CD4-positive, alpha-beta T cell treated with Interleukin-15 for 4 hours (primary cell): ENCODE measurements at places on chromosomes 11 and 22.
A peak's percentile ranks its signal among the peaks of the same experiment; 100 is the strongest.

DNA sequence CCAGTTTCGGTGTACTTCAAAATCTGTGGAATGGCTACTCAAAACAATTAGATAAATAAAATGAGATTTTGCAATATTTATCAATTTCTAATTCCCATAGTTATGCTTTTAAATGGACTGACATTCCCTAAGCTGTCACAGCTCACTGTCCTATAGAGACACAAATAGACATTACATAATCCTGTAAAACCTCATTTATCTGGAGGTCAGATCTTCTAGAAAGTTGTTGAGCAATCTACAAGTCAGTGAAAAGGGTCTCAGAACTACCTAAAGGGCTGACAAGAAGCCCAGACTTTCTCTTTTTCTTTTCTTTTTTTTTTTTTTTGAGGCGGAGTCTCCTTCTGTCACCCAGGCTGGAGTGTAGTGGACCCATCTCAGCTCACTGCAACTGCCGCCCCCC is 12.0 kb downstream of the ALG8 start:
- DNase-seq: no peak

- no peak for DNase-seq
Measured at GRCh38 chr11:76683161-76684095, 12.9 kb upstream of the LRRC32 start.

DNA sequence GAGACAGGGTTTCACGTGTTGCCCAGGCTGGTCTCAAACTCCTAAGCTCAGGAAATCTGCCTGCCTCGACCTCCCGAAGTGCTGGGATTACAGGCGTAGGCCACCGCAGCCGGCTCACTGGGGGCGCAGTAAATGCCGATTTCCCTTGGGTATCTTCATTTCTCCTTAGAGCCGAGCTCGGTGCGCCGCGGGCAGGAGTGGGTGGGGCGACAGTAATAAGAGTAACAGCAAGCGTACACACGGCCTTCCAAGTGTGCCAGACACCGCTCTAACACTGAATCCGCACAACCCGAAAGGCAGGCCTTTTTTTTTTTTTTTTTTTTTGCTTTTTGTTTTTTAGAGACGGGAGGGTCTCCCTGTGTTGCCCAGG is 500 bp upstream of the ADSL start:
- no peak for DNase-seq

DNA sequence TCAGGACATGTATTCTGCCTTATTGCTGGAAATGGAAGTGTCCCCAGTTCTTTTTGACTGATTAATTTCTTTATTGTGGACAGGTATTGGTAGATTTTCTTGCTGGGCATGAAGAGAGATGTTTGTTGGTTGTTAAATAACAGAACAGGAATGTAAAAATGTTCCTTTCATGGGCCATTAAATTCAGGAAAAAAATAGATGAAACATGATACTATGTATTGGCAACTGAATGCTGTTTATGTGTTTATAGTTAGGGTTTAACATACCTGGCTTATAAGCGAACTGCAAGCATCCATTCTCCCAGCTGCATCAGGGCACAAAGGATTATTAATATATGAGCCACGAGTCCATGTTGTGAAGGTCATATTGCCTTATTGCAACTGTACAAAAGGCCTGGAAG is 368.5 kb downstream of the NELL1 start:
- no peak for DNase-seq

- DNase-seq: no peak
Measured at GRCh38 chr11:62150887-62151736, 27.3 kb downstream of the INCENP start.

- no peak for DNase-seq
Measured at GRCh38 chr11:78332174-78332866, 85.3 kb downstream of the GAB2 start.

- DNase-seq: no peak
Measured at GRCh38 chr11:12282676-12283075, 94.7 kb upstream of the PARVA start.

DNA sequence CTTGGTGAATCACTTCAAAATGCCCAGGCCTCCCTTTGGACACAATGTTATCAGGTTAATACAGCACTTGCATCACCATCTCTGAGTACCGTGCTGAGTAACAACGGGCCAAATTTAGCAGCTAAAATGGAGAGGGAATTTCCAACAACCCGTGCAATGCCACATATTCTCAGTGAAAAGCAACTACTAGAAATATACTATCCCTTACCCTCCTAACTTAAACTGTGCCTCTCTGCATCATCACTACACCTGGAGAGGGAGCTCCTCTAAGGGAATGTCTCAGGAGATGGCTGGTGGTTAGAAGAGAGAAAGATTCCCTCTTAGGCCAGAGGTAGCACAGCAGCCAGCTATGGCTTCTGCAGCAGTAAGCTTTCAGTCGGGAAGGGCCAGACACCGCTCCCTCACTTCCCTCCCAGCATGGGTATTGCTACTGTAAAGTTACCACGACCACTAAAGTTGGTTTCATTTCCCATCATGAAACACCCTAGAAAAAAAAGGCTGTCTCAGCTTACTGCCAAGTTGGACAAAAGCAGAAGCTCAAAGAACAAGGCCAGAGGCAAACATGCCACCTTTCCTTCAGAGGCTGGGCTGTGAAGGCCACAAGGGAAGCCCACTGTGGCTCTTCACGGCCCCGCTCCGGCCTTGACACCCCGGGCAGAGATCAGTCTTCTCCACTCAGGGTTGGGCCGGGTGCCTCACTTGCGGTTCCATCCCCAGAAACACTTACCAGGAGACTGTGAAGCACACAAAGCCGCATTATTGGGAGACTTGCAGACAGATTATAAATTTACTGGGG is 3.9 kb downstream of the MAML2 start:
- peak; percentile 49 for DNase-seq

DNA sequence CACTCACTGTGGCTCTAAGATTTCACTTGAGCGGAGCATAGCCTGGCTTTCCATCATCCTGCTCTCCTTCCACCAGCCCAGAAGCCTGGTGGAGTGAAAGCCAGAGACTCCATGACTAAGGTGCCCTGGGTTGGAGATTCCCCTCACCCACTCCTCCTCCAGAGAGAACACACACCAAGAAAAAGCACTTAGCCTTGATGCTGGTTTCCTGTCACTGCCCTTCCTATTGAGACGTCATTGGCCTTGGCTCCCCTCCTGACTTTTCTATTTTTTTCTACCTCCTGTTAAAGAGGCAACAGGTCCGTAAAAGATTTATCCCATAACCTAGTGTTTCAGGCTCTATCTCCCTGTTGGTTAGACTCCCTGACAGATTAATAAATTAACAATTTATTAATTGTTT is 38.5 kb upstream of the APLNR start:
- DNase-seq: no peak

DNA sequence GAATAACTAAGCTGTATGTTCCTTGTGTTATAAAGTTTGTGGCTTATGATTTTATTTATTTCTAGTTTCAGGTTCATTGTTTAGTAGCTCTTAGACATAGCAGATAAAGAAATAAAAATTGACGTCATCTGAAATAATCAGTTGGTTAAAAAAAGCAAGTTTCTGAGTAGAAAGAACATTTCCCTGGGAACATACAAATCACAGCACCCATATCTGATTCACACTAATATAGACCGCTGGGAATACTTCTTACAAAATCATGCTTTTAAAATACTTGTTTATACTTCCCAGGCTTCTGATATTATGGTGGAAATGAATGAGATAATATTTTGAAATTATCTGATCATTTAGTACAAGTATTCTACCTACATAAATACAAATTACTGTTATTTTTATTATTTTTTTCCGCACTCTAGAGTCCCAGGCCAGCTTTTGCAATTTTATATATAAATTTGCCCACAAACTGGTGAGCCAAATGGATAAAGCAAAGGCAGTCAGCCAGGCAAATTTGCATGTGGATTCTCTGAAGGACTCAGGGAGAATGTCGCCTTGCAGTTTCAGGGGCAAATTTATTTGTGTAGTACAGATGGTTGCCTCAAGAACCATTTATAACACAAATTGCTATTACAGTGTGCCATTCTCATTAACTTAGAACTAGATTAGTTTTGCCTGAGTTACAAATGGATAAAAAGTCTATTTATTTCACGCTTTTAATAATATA is 62.9 kb upstream of the SC5D start:
- DNase-seq: no peak

DNA sequence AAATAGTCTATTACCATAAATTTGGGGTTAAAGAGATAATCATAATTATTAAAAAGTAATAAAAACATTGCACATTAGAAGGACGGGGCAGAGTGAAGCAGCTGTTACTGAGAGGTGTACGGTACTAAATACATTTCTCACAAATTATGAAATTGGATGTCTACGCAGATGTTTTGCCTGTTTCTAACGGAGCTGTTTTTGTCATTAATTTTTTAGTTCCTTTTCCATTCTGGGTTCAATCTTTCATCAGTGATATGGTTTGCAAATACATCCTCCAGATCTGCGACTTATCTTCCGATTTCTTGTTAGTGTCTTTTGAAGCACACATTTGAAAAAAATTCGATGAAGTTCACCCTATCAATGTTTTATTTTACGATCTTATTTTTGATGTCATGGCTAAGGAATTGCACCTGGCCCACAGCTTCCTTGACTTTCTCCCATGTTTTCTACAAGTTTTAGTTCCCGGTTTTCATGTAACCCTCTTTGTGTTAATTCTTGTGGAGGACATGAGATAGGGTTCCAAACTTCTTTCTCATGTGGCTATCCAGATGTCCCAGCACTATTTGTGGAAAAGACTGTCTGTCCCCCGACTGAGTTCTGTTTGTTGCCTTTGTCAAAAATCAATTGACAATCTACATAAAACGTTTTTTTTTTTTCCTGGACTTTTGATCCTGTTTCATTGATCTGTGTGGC is 21.3 kb upstream of the KRTAP5-6 start:
- no peak for DNase-seq

GRCh38 chr11:13434247-13435205 is 28.5 kb downstream of the BTBD10 start:
- DNase-seq: no peak

DNA sequence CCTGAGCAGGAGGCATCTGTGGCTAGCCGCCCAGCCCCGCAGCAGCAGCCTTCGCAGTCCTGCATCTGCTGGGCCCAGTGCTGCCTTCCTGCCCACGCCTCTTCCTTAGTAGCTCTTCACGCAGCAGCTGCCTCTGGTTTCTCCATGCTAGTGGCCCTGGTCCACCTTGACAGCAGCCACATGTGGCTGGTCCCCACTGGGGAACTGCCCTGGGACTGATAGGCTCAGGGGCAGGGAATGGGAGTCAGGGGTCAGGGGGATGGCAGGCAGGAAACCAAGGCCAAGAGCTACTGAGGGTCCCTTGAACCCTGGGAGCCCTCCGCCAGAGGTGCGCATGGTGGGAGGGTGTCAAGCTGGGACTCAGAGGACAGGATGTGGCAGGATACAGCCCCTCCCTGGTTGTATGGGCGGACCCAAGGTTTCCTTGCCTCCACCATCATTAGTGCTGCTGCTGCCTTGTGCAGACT is 99.4 kb upstream of the PITPNB start:
- DNase-seq: no peak

- no peak for DNase-seq
Measured at GRCh38 chr11:116862185-116862584, 24.8 kb upstream of the APOA1 start.

DNA sequence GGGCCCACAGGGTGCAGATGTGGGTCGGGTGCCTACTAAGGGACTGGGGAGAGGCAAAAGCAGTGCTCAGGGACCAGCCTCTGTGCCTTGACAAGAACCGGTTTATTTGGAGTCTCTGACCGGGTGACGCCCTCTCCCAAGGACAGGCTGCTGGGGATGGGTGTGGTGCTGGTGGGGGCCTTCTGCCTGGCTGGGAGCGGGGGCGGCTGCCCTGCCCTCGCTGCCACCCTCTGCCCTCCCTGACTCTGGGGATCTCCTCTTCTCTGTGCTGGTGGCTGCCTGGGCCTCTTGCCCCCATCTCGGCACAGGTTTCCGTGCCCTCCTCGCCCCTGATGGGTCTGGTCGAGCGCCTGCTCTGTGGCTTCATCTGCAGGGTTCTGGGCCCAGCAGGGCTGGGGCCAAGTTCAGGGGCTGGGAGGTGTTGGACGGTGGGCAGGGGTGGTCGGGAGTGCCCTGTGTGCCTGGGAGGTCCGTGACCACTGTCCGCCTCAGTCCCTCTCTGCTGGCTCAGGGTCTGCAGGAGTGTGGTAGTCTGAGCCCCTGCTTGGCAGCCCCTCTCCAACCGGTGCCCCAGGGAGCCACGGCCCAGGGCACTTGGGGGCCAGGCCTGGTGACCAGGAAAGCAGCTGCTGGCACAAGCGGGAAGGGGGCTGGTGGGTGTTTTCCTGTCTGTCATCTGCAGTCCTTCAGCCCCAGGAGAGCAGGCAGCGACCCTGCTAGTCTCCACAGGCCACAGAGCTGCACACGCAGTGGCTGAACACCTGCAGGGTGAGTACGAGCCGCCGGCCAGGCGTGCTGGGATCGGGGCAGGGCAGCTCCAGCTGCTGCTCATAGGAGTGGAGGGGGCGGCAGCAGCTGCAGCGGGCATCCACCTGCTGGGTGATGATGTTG is 23.5 kb downstream of the MUC6 start:
- DNase-seq: no peak

DNA sequence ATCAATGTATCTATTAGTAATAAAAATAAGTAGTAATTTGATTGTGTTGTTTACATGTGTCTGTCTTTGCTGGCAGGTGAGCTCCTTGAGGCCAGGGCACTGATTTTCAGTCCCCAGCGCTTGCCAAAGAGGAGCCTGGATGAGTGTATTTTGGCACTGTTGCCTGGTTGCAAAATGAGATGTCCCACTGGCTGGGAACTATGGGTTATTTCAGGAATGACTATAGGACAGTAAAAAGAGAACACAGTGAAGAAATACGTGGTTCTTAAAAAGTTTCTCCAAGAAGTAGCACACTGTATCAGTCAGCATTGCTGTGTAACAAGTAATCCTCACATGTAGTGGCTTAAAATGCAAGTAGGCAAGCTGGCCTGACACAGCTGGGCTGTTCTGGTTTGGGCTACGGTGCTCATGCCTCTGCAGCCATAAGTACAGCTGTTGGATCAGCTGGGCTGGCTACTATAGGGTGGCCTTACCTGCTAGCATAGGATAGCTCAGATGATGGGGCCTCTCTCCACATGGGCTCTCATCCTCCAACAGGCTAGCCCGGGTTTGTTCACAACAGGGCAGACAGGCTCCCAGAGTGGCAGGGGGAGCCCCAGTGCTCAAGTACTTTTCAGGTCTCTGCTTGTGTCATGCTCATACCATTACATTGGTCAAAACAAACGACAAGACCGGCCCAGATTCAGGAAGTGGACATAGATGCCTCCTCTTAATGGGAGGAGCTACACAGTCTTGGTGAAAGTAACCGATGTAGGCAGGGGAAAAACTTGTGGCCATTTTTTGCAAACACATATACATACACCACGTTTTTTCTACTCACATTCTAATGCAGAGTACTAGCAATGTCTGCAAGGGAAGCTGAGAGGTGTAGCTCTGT is 399.1 kb downstream of the LARGE1 start:
- DNase-seq: no peak

DNA sequence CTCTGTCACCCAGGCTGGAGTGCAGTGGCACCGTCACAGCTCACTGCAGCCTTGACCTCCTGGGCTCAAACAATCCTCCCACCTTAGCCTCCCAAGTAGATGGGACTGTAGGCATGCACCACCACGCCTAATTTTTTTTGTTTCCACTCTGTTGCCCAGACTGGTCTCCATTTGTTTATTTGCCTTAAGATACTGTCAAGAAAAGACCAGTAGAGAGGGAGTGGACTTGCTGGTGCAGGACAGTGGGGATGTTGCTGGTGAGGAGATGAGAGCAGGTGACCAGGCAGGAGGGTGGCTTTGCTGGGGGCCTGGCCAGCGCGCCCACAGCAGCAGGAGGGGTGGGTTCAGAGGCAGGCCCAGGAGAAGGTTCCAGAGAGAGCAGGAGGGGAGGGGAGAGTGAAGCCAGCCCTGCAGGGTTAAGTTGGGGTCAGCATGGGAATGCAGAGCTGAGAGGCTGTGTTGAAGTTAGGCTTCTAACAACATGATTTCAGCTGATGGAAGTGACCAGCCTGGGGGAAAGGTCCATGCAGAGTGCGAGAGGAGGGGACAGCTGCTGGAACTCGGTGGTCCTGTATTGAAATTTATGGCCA is 35.8 kb downstream of the NADSYN1 start:
- DNase-seq: no peak
